ENCODE measurements at places on chromosomes 1 and 21.
A peak's percentile ranks its signal among the peaks of the same experiment; 100 is the strongest.

DNA sequence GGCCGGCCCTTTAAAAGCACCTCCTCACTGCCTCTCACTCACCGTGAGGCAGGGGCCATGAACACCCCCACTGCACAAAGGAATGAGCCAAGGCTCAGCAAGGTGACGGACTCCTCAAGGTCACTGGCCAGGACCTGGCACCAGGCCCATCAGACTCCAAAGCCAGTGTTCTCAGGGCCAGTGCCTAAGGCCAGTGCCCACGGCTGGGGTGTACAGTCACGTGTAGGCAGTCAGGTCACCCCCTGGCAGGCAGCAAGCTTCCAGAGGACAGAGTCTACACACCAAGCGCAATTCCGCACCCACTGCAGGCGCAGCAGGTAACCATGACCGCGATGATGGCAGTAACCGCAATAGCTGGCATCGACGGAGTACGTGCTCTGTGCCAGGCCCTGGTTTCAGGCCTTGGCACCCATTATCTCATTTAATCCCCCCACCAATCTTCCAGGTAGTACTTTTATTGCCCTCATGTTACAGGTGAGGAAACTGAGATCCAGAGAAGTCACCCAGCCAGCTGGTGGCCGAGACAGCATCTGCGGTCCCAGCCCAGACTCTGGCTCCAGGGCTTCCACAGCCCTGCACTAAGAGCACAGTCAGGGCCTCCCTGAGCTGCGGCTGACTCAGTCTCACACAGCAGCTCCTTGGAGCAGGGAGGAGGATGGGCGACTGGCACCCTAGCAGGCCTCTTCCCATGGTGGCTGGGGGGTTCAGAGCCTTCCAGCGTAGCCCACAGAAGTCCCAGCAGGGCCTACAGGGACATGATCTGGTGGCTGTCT, 27.0 kb downstream of the RAP1GAP start:
- no peak for DNase-seq

DNA sequence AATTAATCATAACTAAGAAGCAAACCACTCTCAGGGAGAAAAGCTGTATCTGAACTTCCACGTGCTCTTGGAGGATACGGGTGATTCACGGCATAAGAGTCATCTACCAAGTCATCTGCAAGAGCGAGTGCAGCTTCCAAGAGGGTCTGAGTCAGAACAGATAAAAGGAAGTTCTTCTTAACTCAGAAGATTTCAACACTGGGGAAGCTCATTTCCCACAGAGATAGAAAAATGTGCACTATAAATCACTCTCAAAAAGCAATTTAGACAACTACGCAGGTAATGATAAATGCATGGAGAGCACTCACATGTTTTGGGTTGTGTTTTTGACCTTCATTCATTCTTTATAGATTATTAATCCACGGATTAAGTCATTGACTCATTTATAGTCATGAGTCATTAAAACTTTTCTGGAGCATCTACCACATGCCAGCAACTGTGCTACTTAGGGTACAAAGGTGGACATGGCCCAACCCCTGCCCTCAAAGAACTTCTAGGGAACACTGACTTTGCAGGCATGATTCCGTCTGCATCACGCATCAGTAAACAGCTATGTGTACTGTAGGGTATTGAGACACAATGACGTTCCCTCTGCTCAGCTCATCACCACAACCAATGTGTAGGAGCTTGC, 20.8 kb downstream of the KCNJ15 start:
- peak; percentile 98 for DNase-seq

- DNase-seq, result no peak
These were observed 129.2 kb downstream of the DHRS3 start for GRCh38 chr1:12488666-12489354.

GRCh38 chr1:181503171-181503810, 20.0 kb downstream of the CACNA1E start:
- peak; percentile 34 for DNase-seq
